ENCODE measurements at places on chromosomes 1 and 21.

DNA sequence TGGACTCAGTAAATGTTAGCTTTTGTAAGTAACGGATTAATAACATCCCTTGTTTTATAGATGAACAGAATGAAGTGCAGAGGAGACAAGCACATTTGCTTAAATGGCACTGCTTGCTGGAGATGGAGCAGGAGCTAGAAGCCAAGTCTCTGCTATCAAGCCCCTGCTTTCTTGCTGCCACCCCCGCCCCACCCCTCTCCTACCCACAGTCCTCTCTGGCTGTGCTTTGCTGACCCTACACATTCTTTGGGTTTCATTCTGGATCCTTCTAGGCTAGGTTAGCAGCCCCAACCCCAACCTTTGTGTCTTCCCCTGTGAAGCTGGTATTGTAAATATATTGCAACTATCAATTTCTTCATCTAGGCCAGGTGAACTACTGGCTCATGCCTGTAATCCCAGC lies 77.5 kb upstream of the CAPZB start:
- DNase-seq = no peak

DNA sequence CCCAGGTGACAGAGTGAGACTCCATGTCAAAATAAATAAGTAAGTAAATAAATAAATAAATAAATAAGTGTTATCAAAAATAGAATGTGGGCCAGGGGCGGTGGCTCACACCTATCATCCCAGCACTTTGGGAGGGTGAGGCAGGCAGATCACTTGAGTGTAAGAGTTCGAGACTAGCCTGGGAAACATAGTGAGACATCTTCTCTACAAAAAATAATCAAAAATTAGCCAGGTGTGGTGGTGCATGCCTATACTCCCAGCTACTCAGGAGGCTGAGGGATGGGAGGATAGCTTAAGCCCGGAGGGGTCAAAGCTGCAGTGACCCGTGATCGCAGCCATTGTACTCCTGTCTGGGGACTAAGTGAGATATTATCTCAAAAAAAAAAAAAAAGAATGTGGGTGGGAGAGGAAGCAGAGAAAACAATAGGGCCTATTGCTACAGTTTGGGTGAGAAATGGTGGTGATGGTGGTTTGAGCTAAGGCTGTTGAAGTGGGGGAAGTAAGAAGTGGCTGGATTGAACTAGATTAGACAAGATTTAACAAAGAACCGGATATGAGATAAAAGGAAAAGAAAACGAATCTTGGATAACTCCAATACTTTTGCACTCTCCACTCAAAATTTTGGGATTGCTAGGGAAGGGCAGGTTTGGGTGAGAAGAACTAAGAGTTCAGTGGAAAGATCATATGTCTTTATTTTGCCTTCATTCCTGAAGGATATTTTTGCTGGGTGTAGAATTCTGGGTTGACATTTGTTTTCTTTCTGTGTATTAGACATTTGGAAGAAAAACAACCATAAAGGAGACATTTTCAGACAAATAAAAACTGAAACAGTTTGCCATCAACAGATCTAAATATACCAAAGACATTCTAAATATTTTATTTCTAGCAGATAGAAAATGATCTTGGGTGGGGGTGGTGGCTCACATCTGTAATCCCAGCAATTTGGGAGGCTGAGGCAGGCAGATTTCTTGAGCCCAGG lies 57.1 kb upstream of the SPOCD1 start:
- peak; percentile 63 for DNase-seq

DNA sequence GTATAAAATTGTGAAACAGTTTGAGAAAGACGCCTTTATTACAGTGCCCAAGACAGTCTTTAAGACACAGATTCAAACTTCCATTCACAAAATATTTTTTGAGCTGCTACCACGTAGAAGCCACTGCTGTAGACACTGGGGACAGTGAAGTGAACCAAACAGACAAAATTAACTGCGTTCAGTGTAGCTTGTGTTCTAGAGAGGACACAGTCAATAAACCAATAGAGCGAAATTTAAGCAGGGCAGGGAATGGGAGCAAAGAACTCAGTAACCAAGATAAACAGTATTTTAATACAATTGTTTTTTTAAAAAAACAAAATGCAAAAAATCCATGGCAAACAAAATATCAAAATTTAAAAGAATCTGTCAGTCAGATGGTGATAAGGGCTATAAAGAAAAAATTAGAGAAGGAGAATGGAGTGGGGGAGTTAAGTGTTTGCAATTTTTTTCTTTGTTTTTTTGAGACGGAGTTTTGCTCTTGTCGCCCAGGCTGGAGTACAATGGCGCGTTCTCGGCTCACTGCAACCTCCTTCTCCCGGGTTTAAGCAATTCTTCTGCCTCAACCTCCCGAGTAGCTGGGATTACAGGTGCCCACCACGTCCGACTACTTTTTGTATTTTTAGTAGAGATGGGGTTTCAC lies 719 bp upstream of the PARS2 start:
- no peak for DNase-seq

- DNase-seq = no peak
These were observed 13.4 kb downstream of the IBA57 start for GRCh38 chr1:228178737-228179684.

GRCh38 chr21:14917762-14918161 lies 147.0 kb downstream of the NRIP1 start:
- no peak for DNase-seq

DNA sequence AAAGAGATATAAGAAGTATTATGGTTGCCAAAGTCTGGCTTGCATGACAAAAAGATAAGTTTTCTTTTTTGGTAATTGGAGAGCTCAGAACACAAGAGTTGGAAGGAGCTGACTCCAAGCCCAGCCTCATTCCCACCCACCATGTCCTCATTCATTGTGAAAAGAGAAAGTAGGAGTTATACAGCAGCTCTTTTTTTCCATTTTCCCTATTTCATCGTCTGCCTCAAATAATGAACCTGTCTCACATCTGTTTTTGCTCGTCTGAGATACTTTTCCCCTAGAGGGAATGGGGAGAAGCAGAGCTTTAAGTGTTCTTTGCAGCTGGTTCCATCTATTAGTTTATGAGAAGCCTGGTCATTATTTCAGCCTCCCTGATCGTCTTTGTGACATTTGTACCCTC lies 34.7 kb downstream of the AGT start:
- no peak for DNase-seq

GRCh38 chr1:17521946-17522612 lies 17.4 kb upstream of the ARHGEF10L start:
- no peak for DNase-seq

- DNase-seq = no peak
These were observed 10.9 kb downstream of the PTCH2 start for GRCh38 chr1:44832056-44832705.

- DNase-seq = no peak
These were observed 121.5 kb upstream of the MAP1LC3C start for GRCh38 chr1:242120432-242120831.

GRCh38 chr1:115874904-115875303 lies 34.0 kb upstream of the NHLH2 start:
- no peak for DNase-seq

DNA sequence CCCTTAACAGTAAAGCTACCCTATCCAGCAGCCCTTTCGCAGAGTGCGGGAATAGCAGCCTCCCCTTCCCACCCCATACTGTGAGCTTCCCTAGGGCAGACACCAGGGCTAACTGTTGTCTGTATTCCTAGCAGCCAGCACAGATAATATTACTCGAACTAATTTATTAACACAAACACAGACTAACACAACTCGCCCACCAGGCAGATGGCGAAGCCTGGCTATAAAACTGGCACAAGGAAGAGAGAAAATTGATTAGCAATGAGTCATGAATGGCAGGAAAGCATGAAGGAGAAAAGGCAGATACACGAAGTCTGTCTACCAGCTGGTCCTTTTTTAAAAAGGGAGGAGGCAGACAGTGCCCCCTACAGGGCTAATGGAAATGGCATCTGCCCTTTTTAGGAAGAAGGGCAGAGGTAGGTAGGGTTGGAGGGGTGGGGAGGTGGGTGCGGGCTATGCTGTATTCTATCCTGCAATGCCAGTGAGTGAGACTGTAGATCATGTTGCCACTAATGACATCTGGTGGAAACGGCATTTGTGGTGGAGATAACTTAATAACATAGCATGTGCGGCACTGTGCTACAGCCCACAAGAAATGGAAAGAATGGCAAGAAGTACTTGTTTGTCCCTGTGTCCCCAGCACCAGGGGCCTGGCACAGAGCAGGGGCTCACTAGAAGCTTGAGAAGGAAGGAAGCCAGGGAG lies 30.6 kb upstream of the CTPS1 start:
- no peak for DNase-seq

DNA sequence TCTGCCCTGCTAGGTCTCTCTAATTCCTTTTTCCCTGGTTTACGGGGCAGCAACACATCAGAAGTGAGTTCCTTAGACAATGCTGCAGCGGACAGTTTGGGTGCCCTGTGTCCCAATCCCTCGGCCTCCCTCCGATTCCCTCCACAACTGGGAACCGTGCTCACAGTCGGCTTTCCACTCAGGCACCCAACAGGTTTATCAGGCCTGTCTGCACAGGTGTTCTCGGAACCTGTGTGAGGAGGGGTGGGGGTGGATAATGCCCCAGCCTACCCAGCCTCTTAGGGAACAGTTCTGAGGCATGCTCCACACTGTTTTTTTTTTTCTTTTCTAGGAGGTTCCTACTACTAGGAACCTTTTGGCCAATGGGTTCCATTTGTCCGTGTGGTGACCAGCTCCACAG lies 131.2 kb downstream of the DISC1 start:
- DNase-seq = no peak

GRCh38 chr1:42259059-42259738 lies 75.8 kb downstream of the FOXJ3 start:
- peak; percentile 46 for DNase-seq

DNA sequence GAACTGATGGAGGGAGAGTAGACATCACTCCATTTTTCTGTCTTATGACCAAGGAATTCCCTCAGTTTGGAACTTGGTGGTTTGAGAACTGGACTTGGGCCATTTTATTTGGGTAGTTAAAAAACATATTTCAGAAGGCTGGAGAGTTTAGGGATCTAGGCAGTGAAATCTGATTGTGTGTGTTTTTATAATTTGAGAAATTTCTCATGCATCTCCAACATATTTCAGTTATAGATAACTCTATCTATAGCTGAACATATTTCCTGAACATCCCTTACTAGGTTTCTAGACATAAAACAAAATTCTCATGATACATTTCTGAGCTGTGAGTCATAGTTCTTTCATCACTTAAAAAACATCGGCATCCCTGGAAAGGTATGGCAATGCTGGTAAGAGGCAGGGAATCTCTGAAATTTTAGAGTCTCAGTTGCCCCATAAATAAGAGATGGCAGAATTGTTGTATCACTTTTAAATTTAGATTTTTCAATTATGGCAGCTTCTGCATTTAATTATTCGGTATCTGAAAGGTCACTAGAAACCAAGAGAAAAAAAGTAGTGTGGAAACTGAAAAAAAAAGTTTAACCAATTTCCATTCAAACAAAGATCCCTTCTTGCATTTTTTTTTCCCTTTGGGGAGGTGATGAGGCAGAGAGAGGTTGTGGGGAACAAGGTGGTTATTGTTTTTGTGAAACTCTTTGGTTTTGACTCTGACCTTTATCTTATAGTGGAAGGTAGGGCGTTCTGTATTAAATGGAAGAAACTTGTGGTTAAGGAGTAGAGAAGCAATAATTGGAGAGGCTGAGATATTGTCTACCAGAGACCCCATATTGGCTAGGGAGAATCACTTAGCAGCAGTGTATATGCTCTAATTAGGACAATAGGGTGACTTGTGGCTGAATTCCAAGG lies 102.9 kb downstream of the FASLG start:
- DNase-seq = no peak

- no peak for DNase-seq
These were observed 18.7 kb upstream of the RERE start for GRCh38 chr1:8835941-8836643.

GRCh38 chr1:179372160-179372559 lies 6.4 kb downstream of the AXDND1 start:
- DNase-seq = no peak

DNA sequence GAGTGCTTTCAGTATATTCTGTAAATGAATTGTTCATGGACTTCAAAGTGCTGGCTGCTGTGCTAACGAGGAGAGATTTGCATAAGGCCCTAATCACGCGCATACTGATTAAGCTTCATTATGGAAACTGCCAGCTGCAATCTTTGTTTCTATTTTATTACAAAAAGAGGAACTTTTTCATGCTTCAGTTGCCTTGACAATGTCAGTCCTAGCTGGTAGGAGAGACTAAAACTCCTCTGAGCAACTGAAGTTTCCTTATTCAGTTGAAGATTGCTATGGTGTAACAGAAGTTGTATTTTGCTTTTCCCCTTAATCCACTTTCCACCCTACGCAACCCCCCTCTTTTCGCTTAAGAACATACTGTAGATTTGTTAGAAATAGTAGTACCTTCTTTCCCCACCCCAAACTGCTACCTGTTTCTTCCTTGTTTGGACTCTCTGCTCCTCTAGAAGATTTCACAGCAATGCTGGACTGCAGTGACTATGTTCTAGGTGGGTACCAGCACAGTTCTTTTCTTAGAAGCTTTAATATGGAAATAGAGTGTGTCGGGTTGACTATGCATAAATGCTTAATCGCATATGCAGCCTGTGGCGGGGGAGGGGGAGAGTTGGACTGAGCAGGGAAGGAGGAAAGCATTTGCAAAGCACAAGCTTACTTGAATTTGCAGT lies 108.3 kb downstream of the POU2F1 start:
- peak; percentile 96 for DNase-seq

- no peak for DNase-seq
These were observed 302.7 kb downstream of the SIPA1L2 start for GRCh38 chr1:232327269-232327668.

GRCh38 chr1:183215076-183215720 lies 29.1 kb downstream of the LAMC2 start:
- DNase-seq = no peak

DNA sequence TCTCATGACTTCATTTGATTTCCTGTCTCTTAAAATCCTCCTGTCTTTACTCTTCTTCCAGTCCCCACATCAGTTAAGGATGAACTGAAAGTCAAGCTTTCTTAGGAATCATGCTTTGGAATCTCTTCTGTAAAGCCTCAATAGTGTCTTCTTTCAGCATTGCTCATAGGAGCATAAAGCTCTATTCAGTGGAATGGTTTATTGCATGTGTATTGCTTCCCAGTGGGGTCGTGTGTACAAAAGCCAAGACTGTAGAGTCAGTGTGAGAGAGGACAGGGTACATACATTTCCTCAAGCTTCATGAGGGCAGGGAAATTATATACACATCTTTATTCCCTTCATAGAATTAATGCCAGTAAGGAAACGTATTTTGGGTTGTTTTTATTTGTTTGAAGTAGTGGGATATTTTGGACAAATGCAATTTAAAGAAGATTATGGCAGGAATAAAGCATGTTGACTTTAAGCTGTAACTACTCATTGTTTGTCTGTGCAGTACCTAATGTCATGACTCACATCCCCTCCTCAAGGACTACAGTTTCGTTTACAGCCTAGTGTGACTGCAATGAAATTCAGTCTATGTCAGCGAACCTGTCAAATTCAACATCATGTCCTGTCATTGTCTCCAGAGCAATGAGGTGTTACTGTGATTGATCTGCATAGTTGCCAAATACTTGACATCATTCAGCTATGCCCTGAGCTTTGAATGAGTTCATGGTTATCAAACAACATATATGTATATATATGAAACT lies 2164.2 kb downstream of the NCAM2 start:
- no peak for DNase-seq

DNA sequence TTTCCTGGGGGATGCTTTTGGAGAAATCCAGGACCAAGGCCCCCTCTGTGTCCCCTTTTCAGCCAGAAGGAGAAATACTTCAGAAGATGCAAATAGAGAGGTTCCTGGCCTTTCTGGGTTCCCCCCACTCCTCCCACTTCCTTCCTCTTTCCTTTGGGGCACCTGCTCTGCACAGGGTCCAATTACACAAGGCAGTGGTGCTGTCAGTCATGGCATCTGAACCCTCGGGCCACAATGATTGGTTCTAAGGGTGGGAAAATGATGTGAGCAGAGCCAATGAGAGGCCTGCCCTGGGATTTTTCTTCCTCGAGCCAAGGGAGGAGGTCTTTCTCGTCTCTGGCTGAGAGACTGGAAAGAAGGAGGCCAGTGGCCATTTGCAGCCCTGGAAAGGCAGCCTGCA lies 282.2 kb downstream of the NPHP4 start:
- DNase-seq = no peak

Measured in GF-D8 (cell line).